Activated naive CD8-positive, alpha-beta T cell treated with anti-CD3 and anti-CD28 coated beads for 36 hours (primary cell): ENCODE measurements at places on chromosomes 6 and 20.

GRCh38 chr20:22403632-22404361, 180.6 kb downstream of the FOXA2 start:
- peak overlapping the region; percentile 40 for H3K4me3 ChIP-seq
- no peak overlapping the region for H3K27ac ChIP-seq
- no peak for DNase-seq
- H3K4me1 ChIP-seq = no peaks in the 10 kb centered on the region
- H3K27me3 ChIP-seq = peaks cover 26% of the 10 kb centered on the region

- H3K4me1 ChIP-seq = no peaks in the 10 kb centered on the region
- H3K4me3 ChIP-seq = no peak overlapping the region
- no peak overlapping the region for H3K27ac ChIP-seq
- DNase-seq = no peak
- no peaks in the 10 kb centered on the region for H3K36me3 ChIP-seq
- no peaks in the 10 kb centered on the region for H3K27me3 ChIP-seq
These were observed 578 bp upstream of the PTCHD4 start for GRCh38 chr6:48111575-48111974.

DNA sequence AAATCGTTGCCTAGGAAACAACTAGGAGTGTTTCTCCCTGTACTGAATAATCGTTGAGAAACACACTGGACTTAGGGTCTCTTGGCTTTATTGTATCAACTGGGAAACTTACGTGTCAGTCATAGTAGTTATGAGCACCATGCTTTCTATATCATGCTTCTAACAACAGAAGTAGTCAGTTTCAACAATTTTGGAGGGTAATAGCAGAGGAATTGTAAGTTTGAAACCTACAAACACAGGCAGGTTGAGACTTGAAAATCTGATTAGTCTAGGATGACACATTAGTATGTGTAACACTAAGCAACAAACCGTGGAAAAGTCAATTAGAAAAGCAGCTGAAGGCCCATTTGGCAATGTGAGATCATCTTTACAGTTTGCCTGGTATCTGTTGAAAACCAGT, 43.9 kb upstream of the FABP7 start:
- no peak for DNase-seq
- no peaks in the 10 kb centered on the region for H3K36me3 ChIP-seq
- no peak overlapping the region for H3K4me3 ChIP-seq
- H3K4me1 ChIP-seq = peaks cover 2% of the 10 kb centered on the region

GRCh38 chr6:111478749-111479148, 4.3 kb downstream of the REV3L start:
- no peaks in the 10 kb centered on the region for H3K27me3 ChIP-seq
- peaks cover 34% of the 10 kb centered on the region for H3K4me1 ChIP-seq
- no peak overlapping the region for H3K27ac ChIP-seq
- peaks cover 4% of the 10 kb centered on the region for H3K36me3 ChIP-seq
- no peak overlapping the region for H3K4me3 ChIP-seq

DNA sequence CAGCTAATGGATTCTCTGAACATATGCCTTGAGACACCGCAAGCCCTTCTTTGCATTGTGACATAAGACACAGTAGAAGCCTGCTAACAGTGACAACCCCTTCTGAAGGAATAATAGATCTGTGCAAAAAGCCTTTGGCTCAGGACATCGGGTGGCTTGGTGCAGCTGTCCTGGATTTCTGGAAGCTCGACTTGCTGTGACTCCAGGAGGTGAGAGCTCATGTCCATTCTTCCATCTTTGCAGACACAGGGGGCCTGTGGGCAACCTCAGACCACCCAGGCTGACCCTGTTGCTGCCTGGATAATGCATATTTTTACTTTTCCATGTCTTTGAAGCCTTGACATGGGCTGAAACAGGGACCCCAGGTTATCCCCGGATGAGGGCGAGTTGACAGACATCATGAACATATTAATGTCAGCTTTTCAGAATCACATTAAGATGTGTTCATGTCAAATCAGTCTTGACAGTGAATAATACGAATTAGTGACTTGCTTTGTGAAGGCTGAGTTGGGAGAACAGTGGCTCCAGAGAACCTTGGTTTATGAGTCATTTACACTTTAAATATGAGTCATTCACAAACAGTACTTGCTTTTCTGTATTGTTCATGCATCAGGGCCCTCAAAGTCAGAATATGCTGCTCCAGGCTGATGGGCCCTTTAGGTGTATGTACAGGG, 66.8 kb upstream of the IYD start:
- no peak overlapping the region for H3K4me3 ChIP-seq
- DNase-seq = no peak
- H3K4me1 ChIP-seq = peaks cover 6% of the 10 kb centered on the region
- H3K36me3 ChIP-seq = peaks cover 2% of the 10 kb centered on the region
- peaks cover 28% of the 10 kb centered on the region for H3K27me3 ChIP-seq

DNA sequence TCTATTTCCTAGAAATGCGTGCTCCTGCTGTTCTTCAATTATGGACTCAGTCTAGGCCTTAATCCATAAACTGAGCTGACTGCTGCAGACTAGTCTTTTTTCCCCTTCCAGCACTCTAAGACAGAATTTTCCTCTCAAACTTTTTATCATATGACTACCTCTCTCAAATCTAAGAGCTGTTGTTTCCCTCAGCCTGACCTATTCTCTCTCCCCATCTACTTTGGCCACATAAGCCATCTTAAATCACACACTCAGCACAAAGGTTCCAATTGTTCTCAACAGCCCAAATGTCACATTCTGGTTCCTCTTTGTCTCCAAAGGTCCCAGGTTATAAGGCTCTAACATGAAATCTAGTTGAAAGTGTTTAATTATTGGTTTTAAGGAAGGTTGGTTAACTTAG, 85.2 kb downstream of the PRSS35 start:
- no peaks in the 10 kb centered on the region for H3K36me3 ChIP-seq
- H3K4me3 ChIP-seq = no peak overlapping the region
- DNase-seq = no peak
- H3K4me1 ChIP-seq = no peaks in the 10 kb centered on the region
- no peaks in the 10 kb centered on the region for H3K27me3 ChIP-seq
- no peak overlapping the region for H3K27ac ChIP-seq

- no peak overlapping the region for H3K27ac ChIP-seq
- peaks cover 44% of the 10 kb centered on the region for H3K36me3 ChIP-seq
- H3K27me3 ChIP-seq = no peaks in the 10 kb centered on the region
- no peak overlapping the region for H3K4me3 ChIP-seq
These were observed 86.5 kb downstream of the QKI start for GRCh38 chr6:163501026-163501425.

DNA sequence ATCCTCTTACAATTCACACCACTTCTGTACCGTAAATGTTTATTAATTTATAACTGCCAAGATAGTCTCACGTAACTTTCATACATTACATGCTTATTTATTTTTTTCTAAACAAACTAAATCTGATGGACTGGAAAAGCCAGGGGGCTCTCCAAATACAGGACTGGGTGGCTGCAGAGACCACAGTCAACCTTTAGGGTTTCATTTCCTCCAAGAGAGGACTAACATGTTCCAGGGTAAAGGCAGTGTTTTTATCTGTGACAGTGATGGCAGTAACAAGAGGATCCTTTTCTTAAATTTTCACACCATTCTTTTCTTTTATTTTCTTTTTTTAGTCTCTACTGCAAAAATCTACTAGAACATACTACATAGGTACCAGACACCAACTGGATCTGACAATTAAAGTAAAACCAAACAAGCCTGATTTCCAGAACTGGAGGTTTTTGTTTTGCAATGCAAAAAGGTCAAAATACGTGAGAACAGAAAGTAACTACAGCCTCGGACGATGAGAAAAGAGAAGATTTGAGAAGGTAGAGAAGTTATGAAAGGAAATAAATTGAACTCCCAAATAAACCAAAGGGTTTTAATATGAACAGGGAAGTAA, 1.2 kb downstream of the LMBRD1 start:
- H3K4me3 ChIP-seq = peak overlapping the region; percentile 91
- H3K36me3 ChIP-seq = peaks cover 12% of the 10 kb centered on the region
- no peak for DNase-seq
- H3K4me1 ChIP-seq = peaks cover 48% of the 10 kb centered on the region
- no peaks in the 10 kb centered on the region for H3K27me3 ChIP-seq

DNA sequence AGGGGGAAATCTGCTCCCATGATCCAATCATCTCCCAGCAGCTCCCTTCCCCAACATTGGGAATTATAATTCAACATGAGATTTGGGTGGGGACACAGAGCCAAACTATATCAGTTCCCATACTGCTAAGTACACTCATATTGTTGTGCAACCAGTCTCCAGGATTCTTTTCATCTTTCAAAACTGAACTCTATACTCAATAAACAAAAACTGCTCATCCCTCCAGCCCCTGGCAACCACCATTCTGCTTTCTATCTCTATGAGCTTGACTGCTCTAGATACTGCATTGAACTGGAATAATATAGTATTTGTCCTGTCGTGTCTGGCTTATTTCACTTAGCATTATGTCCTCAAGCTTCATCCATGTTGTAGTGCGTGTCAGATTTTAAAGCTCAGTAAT, 42.9 kb downstream of the STX11 start:
- peaks cover 17% of the 10 kb centered on the region for H3K36me3 ChIP-seq
- peaks cover 6% of the 10 kb centered on the region for H3K4me1 ChIP-seq
- DNase-seq = no peak
- H3K4me3 ChIP-seq = no peak overlapping the region

GRCh38 chr20:48846516-48847492, 19.0 kb upstream of the PREX1 start:
- peaks cover 26% of the 10 kb centered on the region for H3K4me1 ChIP-seq
- H3K27me3 ChIP-seq = no peaks in the 10 kb centered on the region
- peak overlapping the region; percentile 63 for H3K4me3 ChIP-seq
- peak overlapping the region; percentile 95 for H3K27ac ChIP-seq
- peak; percentile 86 for DNase-seq

- H3K4me1 ChIP-seq = no peaks in the 10 kb centered on the region
- no peak overlapping the region for H3K4me3 ChIP-seq
- H3K27me3 ChIP-seq = no peaks in the 10 kb centered on the region
- no peak for DNase-seq
- no peak overlapping the region for H3K27ac ChIP-seq
These were observed 147.4 kb upstream of the LRFN2 start for GRCh38 chr6:40734607-40735006.

DNA sequence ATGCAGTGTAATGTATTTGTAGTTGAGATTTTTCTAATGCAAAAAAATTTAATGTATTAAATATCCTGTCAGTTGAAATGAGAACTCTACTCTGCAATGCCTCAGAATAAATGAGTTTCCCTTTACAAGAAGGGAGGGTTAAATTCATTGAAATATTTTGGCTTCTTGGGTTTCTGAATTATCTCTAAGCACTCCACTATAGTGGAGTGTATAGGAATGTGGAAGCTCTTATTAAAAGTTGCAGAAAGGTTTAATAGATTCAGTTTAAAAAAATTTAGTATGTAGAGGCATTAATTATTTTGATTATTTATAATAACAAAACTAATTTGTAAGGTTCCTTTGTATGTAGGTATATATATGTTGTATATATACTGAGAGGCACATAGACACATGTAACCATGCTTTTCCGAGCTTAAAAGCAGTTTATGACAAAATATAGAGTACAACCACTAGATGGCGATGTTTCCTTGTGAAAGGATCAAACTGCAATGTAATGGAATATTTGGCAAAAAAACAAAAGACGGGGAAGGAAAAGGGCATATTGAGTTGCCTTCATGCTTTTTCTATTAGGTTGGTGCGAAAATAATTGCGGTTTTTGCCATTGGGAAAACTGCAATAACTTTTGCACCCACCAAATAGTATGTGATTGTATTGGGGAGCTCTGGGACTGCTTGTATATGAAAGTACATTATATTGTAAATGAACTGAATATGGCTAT, 144.2 kb downstream of the MYO6 start:
- no peaks in the 10 kb centered on the region for H3K27me3 ChIP-seq
- peaks cover 2% of the 10 kb centered on the region for H3K4me1 ChIP-seq
- H3K27ac ChIP-seq = no peak overlapping the region

DNA sequence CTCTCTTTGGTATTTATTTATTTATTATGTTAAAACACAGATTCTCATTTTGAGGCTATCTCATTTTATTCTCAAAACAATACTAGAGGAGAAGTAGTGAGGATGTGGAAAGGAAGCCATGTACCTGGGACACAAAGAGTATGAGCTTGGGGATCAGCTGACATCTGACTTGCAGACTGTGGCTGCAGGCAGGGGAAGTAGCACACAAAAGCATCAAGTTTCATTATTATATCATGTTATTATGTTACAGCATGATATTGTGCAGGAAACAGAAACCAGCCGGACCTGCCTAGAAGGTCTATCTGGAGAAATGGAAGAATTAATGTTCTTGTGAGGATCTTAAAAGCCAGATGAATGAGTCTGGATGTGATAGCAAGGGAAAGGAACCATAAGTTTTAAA, 248.2 kb downstream of the KHDC1L start:
- no peaks in the 10 kb centered on the region for H3K27me3 ChIP-seq
- H3K36me3 ChIP-seq = peaks cover 44% of the 10 kb centered on the region
- no peak overlapping the region for H3K27ac ChIP-seq
- H3K4me3 ChIP-seq = no peak overlapping the region
- DNase-seq = no peak

DNA sequence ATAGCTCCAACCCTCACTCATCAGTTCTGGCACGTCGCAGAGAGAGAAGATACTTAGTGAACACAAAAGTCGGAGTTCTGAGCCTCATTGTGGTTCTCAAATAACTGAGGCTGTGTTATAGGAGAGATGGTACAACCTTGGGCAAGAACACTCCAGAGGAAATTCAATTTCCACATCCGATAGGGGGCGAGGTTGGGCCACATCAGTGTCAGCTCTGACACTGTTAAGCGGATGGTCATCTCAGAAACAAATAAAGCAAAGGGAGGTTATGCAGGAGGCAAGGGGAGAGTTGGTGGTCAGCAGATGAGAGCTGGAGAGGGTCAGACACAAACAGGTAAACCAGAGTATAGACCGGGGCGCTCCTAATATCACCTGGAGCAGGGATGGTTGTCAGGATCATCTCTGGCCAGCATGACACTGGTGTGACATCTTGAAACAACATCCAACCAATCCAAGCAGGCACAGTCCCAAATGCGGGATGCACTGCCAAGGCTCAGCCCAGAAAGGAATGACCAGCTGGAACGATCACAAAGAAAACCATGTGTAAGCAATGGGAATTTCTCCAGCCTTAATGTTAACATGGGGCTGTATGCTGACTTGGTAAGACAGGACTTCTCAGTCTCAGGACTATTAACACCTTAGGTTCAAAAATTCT, 331.8 kb downstream of the HACE1 start:
- peaks cover 4% of the 10 kb centered on the region for H3K4me1 ChIP-seq
- H3K4me3 ChIP-seq = no peak overlapping the region
- no peak overlapping the region for H3K27ac ChIP-seq
- no peak for DNase-seq

DNA sequence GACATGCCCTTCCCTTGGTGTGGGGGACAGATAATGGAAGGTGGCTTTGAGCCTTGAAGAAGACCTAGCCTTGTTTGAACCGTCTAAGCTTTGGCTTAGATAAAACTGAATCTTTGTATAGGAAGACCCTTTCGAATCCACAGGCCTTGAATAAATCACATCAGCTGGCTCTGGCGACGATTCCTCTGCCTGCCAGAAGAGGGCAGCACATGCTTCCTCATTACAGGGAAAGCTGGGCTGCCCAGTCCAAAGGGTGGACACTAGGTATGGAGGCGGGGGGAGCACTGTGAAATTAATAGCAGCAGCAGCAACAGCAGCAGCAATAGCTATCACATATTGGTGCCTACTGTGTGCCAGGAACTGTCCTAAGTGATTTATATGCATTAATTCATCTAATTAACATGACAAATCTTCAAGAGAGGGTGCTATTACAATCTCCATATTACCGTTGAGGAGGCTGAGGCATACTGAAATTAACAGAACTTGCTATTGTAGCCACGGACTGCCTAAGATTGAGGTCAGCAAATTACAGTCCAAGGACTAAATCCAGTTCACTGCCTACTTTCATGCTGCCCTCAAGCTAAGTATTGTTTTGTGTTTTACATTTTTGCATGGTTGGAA, 85.1 kb downstream of the CLIC5 start:
- H3K4me1 ChIP-seq = no peaks in the 10 kb centered on the region
- no peak overlapping the region for H3K4me3 ChIP-seq
- peak; percentile 43 for DNase-seq
- peaks cover 3% of the 10 kb centered on the region for H3K27me3 ChIP-seq
